ENCODE measurements at places on chromosomes 5 and 9.

DNA sequence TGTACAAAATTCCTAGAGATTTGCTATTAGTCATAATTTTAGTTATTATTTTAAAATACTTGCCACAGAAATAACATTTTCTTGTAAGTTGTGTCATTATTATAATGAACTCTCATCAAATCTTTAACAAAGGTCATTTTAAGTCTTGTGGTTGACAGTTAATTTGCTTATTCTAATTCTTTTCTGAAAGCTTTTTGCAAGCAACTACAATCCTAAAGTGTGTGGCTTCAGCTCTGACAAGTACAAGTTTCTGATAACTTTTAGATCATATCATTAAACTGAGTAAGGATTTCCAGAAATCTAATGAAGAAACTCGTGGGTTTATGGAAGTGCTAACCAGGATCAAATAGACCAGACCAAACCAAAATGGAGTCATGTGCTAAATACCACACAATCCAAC, 86.4 kb downstream of the SFXN1 start:
- no peak for DNase-seq

- DNase-seq: no peak
These were observed 9.0 kb downstream of the LPAR1 start for GRCh38 chr9:111029260-111029659.

DNA sequence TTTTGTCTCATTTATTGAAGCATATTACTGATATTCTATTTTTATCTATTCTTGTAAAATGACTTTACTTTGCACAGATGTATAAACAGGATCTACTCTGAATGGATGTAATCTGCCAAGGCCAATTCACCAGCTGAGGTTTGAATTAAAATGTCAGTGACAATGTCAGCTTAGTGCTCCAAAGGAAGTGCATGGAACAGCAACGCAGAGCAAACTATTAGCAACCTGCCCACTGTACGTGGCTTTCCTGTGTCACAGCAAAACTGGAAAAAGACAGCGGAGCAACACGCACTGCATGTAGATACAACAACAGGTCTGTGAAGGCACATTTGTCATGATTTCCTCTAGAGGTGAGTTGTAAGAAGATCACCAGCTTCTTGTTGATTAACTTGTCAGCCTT, 409.4 kb downstream of the MED10 start:
- no peak for DNase-seq

- DNase-seq: no peak
These were observed 66.7 kb upstream of the PCA3 start for GRCh38 chr9:76697554-76697953.

DNA sequence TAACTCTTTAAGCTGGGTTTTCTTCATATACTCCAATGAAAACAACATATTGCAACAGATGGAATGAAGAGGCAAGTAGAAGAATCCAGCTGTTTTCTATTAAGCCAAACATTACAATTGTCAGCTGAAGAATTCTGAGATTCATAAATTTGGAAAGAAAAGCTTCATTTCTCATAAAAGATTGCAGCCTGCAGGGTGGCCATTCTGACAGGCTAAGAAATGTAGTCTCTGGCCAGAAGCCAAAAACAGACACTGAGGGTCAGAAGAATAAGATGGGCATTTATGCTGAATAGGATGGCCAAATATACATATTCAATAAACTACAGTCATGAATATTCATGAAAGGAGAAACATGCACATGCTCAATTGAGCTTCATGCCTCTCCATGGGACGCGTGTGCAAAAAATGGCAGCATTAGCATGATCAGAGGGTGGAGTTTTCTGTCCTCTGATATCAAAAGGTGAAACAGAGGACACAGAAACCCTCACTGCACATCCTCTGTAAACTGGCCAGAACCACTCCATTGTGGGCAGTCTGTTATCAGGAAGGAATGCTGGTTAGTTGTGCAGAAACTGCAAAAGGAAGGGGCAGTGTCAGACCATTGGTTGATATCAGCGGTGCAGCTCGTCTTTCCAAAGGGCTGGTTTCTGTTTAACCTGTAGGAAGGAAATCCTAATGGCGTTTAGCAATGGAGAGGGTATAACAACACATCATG, 50.2 kb downstream of the FXN start:
- DNase-seq: peak; percentile 11

- no peak for DNase-seq
These were observed 82.9 kb downstream of the RAPGEF1 start for GRCh38 chr9:131657037-131657377.

GRCh38 chr5:9655641-9656040, 25.5 kb upstream of the TAS2R1 start:
- no peak for DNase-seq

GRCh38 chr9:136327304-136327974, at the start of gene GPSM1:
Gene GPSM1 (plus strand): TSS chr9:136327539. CDS start chr9:136327696, 157 bp downstream.
- no peak for DNase-seq

GRCh38 chr5:105836268-105836667, 1834.5 kb downstream of the EFNA5 start:
- DNase-seq: no peak

DNA sequence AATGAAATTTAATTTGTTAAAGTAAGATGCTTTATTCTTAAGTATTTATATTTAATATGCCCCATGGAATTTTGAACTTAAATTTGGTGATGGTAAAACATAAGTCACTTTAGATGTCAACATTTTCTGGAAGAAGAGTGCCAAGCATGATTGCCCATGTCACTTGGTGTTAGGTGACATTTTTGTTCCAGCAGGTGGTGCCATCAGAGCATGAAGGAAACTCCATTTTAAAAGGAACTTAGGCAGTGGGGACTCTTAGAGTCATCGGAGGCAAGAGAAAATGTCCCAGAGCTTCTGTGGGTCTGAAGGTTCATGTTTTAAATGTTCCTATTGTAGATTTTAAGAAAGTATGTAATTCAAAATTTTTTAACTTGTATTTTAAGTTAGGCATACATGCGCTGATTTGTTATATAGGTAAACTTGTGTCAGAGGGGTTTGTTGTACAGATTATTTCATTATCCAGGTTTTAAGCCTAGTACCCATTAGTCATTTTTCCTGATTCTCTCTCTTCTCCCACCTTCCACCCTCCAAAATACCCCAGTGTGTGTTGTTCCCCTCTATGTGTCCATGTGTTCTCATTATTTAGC, 789.3 kb downstream of the SEMA5A start:
- peak; percentile 59 for DNase-seq

- no peak for DNase-seq
These were observed 32.8 kb upstream of the PIP5K1B start for GRCh38 chr9:68672215-68672614.

DNA sequence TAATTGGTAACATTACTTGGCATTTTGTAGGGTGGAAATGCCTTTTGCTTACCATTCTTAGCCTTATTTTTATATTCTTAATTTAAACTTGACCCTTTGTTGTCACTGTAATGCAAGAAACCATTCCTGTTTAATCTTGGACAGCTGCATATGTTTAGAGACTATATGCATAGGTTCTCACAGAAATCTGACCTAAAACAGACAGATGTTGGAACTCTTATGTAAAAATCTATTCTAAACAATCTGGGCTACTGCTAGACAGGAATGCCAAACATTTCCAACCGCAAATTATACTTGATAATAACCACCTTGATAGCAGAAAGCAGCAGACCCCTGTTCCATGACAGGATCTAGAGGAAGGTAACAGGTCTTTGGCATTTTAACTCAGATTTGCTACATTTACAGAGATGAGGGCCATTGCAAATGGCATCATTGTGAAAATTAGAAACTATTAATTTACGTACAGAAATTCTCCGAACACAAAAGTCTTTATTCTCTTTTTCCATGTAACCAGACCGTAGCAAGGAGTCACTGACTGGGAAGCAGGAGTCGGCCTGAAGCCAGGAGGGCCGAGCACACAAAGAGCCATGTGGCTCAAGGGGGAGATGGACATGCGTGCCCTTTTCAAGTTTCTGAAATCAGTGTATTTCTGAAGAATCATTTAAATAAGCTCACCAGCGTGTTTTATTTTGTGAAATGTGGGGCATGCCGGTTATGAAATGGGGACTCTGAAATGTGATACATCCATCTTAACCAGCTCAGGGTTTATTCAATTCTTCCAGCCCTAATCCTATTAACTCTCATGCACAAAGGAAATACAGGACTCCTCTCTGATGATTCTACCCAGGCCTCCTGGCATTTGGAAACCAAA, 139.3 kb downstream of the AOPEP start:
- no peak for DNase-seq

DNA sequence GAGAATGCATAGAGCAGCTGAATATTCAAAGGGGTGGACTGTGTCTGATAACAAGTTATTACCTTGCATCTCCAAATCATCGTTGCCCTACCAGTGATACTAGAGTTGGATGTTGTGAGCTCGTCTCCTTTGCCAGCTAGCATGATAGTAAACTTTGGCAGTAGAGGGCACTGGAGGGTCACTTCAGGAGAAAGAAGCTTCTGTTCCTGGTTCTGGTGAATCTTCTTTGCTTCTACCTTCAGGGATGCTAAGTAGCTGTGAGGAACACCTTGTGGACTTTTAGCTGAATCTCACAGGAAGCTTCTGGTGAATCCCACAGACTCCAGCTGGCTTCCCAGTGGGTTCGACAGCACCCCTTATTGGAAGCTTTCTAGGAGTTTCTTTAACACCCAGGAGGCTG, 626.6 kb upstream of the SGCD start:
- DNase-seq: peak; percentile 8

DNA sequence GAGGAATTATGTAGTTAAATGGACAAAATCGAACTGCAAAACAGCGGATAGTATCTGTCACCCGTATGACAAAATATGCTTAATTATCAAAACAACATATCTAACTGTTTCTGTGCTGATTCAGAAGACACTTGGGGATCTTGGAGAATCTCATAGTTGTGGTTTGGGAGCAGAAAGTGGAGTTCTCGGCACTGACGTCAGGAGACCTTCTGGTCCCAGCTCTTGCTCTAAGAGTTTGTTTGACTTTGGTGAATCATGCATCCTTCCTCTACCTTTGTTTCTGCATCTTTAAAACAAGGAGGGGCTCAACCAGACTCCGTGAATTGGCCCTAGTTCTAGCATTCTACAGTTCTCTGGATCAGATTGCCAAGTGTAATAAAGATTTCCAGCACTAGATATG, 37.0 kb upstream of the TAF1L start:
- peak; percentile 89 for DNase-seq

DNA sequence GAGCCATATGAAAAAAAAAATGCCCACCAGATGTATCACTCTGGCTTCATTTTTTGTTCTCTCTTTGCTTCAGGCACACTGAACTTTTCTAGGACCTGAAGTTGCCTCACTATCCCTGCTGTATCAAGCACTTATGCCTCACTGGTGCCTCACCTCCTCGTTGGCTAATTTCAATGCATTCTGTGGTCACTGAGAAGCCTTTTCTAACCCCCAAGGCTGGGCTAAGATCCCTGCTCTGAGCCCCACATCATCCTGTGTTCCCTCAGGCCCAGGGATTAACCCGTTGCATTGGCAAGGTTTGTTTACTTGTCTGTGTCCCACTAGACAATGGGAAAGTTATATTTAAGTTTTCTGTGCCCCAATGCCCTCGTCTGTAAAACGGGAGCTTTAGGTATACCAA, 362.7 kb downstream of the OSTF1 start:
- no peak for DNase-seq

GRCh38 chr5:72543365-72543764, 36.2 kb upstream of the ZNF366 start:
- peak; percentile 40 for DNase-seq

DNA sequence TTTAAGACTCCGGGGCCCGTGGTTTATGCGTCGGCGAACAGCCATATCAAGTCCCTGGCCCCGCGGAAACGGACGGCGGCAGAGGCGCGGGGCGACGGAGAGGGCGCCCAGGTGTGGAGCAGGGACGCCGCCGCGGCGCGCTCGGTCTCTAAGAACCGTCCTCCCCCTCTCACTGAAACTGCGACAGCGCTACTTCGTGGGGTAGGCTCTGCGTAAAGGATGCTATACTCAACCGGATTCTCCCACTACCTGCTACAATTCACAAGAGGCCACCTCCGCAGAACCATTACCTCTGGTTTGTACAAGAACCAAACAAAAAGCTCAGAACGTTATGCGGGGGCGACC, 404 bp downstream of the MRNIP start:
- peak; percentile 45 for DNase-seq

DNA sequence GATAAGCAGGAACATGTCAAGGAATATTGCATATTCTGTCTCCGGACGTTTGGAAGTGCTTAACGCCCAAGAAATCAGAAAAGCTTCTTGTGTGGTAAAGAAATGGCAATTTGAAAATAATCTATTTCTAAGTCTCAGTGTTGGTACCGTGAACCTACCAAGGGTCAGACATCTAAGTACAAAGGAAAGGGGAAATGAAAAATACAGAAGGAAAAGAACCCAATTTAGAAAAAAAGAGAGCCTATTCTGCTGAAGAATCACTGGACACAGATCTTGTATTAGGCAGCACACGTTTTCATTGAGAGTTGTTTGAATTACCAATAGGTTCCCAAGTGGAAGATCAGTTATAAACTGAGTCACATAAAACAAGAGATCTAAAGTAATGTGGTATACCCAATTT, 46.9 kb upstream of the CEP78 start:
- no peak for DNase-seq

- peak; percentile 97 for DNase-seq
These were observed 111.7 kb upstream of the MSX2 start for GRCh38 chr5:174612686-174613085.

DNA sequence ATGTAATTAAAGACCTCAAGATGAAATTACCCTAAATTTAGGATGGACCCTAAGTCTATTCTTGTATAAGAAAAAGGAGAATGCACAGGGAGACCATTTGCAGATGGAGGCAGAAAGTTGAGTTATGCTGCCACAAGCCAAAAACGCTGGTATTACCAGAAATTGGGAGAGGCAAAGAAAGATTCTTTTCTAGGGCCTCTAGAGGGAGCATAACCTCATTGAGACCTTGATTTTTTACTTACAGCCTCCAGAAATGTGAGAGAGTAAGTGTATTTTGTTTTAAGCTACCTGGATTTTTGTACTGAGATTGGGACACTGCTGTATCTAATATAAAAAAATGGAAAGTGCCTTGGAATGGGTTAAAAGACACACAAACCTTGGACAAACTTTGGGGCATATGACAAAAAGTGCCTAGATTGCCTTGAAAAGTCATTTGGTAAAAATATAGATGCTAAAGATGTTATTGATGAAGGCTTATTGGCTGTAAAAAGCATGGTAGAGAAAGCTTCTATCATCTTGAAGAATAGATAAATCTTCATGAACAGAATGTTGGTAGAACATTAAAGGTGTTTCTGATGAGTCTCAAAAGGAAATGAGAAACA, 174.7 kb upstream of the PRDM9 start:
- peak; percentile 29 for DNase-seq

- no peak for DNase-seq
These were observed 4.2 kb downstream of the GCNT1 start for GRCh38 chr9:76463211-76463610.

- no peak for DNase-seq
These were observed 145.3 kb upstream of the SMARCA2 start for GRCh38 chr9:1869843-1870242.

Data from A172 (cell line).